Esophagus squamous epithelium (tissue), 5 donors: ENCODE measurements at places on chromosomes 3 and 15.

GRCh38 chr3:180335050-180335449 lies 266.9 kb upstream of the TTC14 start:
- DNase-seq: no peak

- no peak for DNase-seq
These were observed 80.6 kb upstream of the BHLHE40 start for GRCh38 chr3:4898454-4899313.

DNA sequence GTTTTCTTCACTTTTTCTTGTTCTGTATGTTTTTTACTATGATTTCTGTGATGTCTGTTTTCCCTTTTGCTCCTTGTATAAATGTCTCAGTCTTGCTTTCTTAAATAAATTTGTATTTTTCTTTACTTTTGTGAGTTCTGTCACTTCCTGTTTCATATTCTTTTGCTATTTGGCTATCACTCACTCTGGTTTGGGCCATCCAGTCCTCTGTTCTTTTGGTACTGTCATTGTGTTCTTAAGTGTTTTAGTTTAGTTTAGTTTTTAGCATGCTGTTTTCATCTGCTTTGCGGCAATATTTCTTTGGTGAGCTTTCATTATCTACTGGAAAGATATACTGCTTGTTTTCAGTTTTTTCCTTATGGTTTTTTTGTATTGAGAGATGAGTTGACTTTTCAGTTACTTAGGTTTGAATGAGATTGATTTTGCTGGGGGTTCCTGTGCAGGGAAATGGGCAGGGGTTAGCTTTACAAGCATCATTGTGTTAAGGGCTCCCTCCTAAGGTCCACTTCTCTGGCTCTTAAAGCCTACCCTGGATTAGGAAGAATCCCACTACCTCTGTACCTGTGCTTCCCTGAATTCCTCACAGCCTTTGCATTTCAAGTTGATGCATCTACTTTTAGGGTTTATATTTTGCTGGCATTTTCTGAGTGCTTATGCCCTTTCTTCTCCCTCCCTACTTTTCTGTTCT lies 35.1 kb downstream of the PDCD6IP start:
- no peak for DNase-seq

- DNase-seq: no peak
These were observed 82.3 kb downstream of the RBPMS2 start for GRCh38 chr15:64693134-64693533.

DNA sequence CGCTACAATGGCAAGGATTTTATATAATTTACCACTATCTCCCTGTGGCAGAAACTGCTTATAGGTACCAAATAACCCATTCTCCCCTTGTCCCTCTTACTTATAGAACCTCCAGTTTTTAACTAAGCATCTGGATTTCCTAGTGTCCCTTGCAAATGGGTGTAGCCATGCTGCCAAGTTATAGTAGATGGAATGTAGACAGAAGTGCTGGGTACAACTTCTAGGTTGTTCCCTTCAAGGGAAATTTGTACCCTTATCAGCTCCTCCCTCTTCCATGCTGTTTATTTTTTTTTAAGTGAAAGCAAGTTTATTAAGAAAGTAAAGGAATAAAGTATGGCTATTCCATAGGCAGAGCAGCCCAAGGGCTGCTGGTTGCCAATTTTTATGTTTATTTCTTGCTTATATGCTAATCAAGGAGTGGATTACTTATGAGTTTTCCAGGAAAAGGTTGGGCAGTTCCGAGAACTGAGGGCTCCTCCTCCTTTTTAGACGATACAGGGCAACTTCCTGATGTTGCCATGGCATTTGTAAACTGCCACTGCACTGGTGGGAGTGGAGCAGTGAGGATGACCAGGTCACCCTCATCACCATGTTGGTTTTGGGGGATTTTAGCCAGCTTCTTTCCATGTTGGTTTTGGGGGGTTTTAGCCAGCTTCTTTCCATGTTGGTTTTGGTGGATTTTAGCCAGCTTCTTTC lies 40.1 kb upstream of the TM4SF19 start:
- no peak for DNase-seq

- DNase-seq: no peak
These were observed 95.0 kb downstream of the LRTM1 start for GRCh38 chr3:54832876-54833275.

- no peak for DNase-seq
These were observed 265.4 kb downstream of the CGGBP1 start for GRCh38 chr3:87793337-87793877.

DNA sequence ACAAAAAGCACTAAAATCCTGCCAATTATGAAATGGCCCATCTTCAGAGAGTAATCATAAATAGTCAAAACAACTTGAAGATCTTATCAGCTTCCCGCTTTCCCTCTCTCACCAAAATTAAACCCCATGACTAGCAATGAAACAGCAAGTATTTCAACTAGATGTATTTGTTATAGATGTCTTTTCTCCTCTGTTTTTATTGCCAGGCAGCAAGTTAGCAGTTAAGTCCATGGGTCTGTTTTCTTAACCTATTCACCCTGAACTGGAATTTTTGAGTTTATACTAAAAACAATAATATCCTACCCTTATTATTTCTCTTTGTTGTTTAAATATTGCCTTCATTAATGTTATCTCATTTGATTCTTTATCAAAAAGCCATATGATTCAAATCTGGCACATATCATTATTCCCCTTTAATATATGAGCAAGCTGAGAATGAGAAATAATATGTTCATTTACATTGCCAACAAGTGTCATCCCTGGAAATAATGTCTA lies 23.3 kb downstream of the AQP9 start:
- DNase-seq: no peak

DNA sequence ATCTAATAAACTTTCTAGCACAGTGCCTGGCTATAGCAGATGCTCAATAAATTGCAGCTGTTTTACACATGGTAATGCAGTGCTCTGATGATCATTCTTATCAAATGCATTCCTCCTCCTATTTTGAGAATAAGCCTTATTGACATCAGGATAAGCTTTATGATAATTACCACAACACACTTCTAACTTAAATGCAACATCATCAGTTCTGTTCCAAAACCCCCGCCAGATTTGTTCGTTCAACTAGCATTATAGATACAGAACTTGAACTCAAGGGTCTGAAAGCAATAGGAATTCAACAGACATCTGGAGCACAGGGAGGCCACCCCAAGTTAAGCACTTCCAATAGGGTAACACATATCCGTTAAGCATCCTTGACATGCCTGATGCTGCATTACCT lies 684.4 kb upstream of the LMCD1 start:
- DNase-seq: no peak
